Karpas-422 (cell line): ENCODE measurements at places on chromosomes 6 and 20. TPM values are rescaled to one million over a fixed set of nuclear protein-coding genes. Genes with fewer than 3 reads are reported as not detected.

VSTM2L gene
- 0.14 TPM in 1 of 2 replicates, not detected in the other for total RNA-seq

DEF6 gene
- 31.3 and 69.9 TPM in 2 replicates for total RNA-seq

CEP85L gene
- 4.8 and 11.9 TPM in 2 replicates for total RNA-seq

MAN1A1 gene
- total RNA-seq = 0.43 and 0.48 TPM in 2 replicates

ASIP gene
- not detected in 2 replicates for total RNA-seq

CNR1 gene
- total RNA-seq = 1.3 and 2.5 TPM in 2 replicates

TBXT gene
- 11.3 and 12.2 TPM in 2 replicates for total RNA-seq

DNA sequence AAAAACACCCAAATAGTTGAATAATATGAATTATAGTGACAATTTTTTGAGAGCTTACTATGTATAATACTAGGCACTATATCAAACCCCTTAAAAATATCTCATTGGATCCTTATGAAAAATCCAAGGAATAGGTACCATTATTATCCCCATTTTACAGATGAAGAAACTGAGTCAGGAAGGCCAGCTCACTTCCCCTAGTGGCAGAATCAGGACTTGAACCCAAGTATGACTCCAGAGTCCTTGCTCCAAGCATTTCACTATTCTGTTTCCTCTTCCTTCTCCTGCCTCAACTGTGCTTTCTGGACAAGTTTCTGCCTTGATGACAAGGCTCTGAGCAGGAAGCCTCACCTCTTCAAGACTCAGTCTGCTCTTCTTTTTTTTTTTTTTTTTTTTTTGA is 10.8 kb upstream of the PARD6B start:
- no peaks in the 10 kb centered on the region for H3K4me1 ChIP-seq
- no peak for DNase-seq
- no peaks in the 10 kb centered on the region for H3K36me3 ChIP-seq
- H3K27me3 ChIP-seq = no peaks in the 10 kb centered on the region

GRCh38 chr20:63897978-63898561 is 3.1 kb downstream of the DNAJC5 start:
- H3K4me1 ChIP-seq = peaks cover 34% of the 10 kb centered on the region
- no peak for DNase-seq
- no peak overlapping the region for H3K27ac ChIP-seq
- no peak overlapping the region for H3K4me3 ChIP-seq

- H3K27me3 ChIP-seq = no peaks in the 10 kb centered on the region
- H3K4me1 ChIP-seq = no peaks in the 10 kb centered on the region
- H3K4me3 ChIP-seq = no peak overlapping the region
- no peak overlapping the region for H3K27ac ChIP-seq
- H3K36me3 ChIP-seq = no peaks in the 10 kb centered on the region
- no peak for DNase-seq
Measured at GRCh38 chr6:56652231-56652630, 9.5 kb upstream of the DST start.

DNA sequence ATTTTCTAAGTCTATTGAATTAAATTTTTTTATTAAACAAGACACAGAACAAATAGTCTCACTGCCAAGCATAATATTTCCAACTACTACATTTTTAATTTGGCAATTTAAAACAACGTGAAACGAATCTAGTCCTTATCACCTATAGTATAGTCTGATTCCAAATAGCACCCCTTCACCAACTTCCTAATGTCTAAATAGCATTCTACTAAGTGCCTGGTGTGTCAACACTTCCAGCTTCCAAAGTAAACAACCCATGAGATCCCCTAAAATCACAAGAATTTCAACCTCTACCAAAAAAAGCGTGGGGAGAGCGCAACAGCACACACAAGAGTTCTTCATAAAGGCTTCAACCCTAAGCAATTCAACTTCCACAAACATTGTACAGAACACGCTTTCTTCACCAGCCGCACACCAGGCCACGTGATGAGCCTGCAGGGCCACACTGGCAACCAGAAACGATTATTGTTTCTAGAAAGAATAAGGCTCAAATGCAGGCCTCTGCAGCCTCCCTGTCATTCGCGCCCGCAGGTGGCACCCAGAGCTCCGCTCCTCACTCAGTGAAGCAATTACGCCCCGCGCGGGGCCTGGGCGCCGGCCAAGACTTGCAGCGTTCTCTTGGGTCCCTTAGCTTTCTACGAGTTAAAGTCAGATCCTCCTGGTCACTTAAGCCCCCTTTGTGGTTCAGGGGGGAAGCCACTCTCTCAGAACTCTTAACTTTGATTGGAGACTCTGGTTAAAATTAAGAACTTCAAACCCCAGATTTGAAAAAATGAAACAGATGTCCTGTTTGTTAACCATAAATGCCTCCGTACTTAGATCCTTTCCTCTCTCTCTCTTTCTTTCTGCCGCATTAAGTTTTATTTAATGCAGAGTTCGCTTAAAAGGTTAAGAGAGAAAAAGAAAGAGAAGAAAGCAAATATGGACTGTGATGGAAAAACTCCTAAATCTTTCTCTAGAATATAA is 18.3 kb downstream of the SIM1 start:
- no peaks in the 10 kb centered on the region for H3K27me3 ChIP-seq
- H3K4me1 ChIP-seq = no peaks in the 10 kb centered on the region
- no peak for DNase-seq
- H3K4me3 ChIP-seq = no peak overlapping the region

DNA sequence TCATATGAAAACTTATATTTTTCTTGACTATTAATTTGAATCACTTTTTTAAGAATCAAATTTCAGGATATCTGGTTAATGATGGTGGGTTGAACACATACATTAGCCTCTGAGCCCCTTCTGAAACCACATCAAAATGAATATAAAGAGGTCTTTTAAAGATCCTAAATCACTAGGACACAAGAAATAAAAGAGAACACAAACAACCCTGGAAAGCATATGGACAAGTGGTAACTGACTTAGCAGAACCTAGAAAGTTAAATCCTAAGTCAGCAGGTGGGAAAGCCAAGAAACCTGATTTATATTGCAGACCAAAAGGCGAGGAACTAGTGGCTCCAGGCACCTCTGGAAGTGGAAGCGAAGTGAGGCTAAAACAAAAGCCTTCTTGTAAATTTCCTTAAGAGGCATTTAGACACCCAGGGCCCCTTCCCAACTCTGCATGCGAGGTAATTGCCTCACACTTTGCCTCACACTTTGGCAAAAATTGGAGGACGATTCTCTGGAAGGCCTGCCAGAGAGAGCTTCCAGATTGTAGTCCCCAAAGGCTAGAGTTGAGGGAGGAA is 293.9 kb downstream of the KHDC1L start:
- peaks cover 10% of the 10 kb centered on the region for H3K4me1 ChIP-seq
- H3K27me3 ChIP-seq = no peaks in the 10 kb centered on the region
- no peak overlapping the region for H3K27ac ChIP-seq
- H3K4me3 ChIP-seq = no peak overlapping the region
- no peaks in the 10 kb centered on the region for H3K36me3 ChIP-seq
- no peak for DNase-seq

GRCh38 chr6:161151660-161152526 is 122.0 kb downstream of the AGPAT4 start:
- no peak overlapping the region for H3K4me3 ChIP-seq
- DNase-seq = no peak
- H3K27ac ChIP-seq = no peak overlapping the region
- no peaks in the 10 kb centered on the region for H3K27me3 ChIP-seq
- no peaks in the 10 kb centered on the region for H3K36me3 ChIP-seq
- H3K4me1 ChIP-seq = no peaks in the 10 kb centered on the region

DNA sequence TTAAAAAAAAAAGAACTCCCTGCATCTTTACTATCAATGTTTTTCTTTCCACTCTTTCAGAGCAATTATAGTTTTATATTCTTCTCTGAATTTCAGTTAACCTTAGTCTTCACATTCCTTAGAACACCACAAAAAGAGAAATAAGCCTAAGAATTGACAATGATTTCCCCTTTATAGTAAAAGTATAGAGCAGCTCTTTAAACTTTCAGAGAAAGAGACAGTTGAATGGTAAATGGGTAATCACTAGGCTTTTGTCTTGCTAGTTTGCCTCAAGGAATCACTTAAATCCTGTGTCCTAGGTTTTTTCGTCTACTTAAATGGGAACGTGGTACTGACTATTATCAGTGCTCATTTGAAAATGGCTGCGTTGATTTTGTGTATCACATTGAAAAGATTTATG is 31.8 kb downstream of the SLX4IP start:
- no peak overlapping the region for H3K27ac ChIP-seq
- no peaks in the 10 kb centered on the region for H3K4me1 ChIP-seq
- H3K27me3 ChIP-seq = no peaks in the 10 kb centered on the region
- H3K36me3 ChIP-seq = no peaks in the 10 kb centered on the region
- H3K4me3 ChIP-seq = no peak overlapping the region

DNA sequence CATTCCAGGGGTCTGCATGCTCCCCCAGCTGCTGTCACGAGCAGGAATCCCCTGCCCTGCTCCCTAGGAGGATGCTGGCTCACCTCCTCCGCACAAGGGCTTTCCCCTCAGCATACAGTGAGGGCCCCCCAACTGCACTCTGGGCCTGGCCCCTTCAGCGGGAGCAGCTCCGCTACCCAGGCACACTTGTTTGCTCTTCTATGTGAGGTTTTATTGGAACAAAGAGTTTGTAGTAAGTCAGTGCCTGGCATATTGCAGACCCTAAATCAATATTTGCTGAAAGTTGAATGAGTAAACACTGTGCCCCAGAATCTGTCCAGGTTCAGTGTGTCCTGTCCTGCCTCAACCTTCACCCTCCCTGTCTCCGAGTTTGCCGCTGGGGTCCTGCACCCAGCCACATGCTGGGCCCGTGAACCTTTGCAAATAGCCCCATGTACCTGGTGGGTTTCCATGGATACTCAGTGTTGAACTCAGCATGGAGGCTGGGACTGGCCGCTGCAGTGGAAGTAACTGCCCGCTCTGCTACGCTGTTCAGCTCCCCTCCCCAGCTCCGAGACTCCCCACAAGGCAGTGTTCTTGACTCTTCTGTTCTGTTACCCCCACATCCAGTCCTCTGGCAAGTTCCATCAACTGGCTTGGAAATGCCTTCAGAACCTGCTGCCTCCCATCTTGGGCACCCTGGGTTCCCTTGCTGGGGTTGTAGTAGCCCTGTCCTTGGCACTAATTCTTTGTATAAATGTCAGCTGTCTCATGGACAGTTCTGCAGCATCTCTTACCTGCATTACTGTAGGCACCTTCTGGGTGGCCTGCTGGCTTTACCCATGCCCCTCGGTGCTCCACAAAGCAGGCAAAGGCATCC is 15.7 kb downstream of the SLC22A1 start:
- DNase-seq = no peak
- no peaks in the 10 kb centered on the region for H3K36me3 ChIP-seq
- H3K27ac ChIP-seq = no peak overlapping the region
- no peaks in the 10 kb centered on the region for H3K4me1 ChIP-seq

GRCh38 chr20:36400909-36401735 is 95.0 kb downstream of the DLGAP4 start:
- H3K4me1 ChIP-seq = no peaks in the 10 kb centered on the region
- H3K27ac ChIP-seq = no peak overlapping the region
- no peak overlapping the region for H3K4me3 ChIP-seq
- H3K36me3 ChIP-seq = no peaks in the 10 kb centered on the region
- H3K27me3 ChIP-seq = no peaks in the 10 kb centered on the region
- DNase-seq = no peak

GRCh38 chr20:61119794-61120410 is 132.2 kb upstream of the CDH4 start:
- no peaks in the 10 kb centered on the region for H3K36me3 ChIP-seq
- H3K4me1 ChIP-seq = peaks cover 5% of the 10 kb centered on the region
- H3K27me3 ChIP-seq = no peaks in the 10 kb centered on the region

GRCh38 chr6:77292564-77293546 is 170.4 kb downstream of the HTR1B start:
- DNase-seq = no peak
- no peaks in the 10 kb centered on the region for H3K4me1 ChIP-seq
- H3K4me3 ChIP-seq = no peak overlapping the region
- no peaks in the 10 kb centered on the region for H3K27me3 ChIP-seq
